ENCODE measurements at places on chromosomes 6 and 20. TPM values are rescaled to one million over a fixed set of nuclear protein-coding genes. Genes with fewer than 3 reads are reported as not detected.
A peak's percentile ranks its signal among the peaks of the same experiment; 100 is the strongest.

The BCLAF1 gene
- 167 TPM for total RNA-seq

The BPIFB4 gene
- not detected for total RNA-seq

The C6orf62 gene
- 89.3 TPM for total RNA-seq

The SMPDL3A gene
- 9.3 TPM for total RNA-seq

The PSMF1 gene
- 187 TPM for total RNA-seq

The TMC2 gene
- total RNA-seq: 0.22 TPM

The FOXP4 gene
- total RNA-seq: 39.2 TPM

The SPATS1 gene
- total RNA-seq: not detected

The NOL4L gene
- total RNA-seq: 39.4 TPM

The HBS1L gene
- total RNA-seq: 83.0 TPM

The POPDC3 gene
- 9.9 TPM for total RNA-seq

The ZKSCAN4 gene
- total RNA-seq: 5.4 TPM

The LPA gene
- 0.36 TPM for total RNA-seq

DNA sequence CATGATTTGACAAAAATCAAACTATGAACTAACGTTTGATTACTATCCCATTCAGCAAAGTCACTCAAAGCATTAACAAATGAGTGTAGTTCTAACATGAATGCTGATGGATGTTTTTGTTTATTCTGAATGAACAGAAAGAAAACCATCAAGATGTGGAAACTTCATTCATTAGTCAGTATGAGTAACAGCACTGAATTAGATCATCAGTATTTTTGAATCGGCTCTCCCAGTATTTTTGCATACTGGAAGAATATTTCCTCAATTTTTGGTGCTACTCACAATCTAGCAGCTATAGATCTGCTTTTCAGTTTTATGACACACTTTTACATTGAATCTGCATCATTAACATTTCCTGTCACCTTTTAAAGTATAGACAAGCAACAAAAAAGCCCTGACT is 63.8 kb upstream of the CD83 start:
- no peak for DNase-seq

GRCh38 chr6:2799936-2800527 is 34.8 kb downstream of the WRNIP1 start:
- no peak for DNase-seq

DNA sequence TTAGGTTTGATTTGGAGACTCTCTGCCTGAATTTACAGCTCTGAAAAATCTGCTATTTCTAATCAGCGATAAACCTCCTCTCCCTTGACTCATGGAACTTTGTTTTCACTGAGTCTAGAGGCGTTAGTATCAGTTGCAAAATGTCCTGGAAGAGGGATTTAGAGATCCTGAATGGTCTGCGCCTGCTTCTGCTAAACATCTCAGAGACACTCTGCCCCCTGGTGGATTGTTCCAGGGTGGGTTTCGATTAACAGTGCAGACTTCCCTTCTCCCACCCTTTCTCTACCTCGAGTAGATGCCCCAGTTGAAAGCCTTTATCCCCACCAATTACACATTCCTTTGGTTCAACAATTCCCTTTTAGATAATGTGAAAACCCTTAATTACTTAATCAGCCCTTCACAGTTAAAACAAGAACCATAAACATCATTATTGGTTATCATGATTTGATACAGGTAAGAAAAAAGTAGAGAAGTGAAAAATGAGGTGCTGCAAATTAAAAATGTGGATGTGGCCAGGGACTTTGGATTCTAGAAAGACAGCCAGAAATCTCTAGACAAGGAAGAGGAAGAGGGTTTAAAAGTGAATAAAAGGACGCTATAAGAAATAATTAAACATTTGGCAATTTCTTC is 5.5 kb downstream of the HTR1B start:
- DNase-seq: peak; percentile 72

DNA sequence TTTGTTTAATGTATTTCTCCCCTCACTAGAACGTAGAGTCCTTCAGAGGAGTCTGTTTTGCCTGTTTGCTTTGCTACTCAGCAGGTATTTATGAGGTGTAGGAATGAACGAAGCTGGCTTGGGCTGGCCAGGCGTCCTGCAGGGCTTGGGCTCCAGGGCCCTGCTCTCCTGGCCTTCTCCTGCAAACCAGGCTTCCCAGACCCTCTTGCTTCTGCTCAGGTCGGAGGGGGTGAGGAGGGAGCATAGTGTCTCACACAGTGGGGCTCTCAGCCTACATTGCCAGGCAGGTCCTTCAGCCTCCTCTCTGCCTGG is 24.6 kb upstream of the MLN start:
- no peak for DNase-seq

DNA sequence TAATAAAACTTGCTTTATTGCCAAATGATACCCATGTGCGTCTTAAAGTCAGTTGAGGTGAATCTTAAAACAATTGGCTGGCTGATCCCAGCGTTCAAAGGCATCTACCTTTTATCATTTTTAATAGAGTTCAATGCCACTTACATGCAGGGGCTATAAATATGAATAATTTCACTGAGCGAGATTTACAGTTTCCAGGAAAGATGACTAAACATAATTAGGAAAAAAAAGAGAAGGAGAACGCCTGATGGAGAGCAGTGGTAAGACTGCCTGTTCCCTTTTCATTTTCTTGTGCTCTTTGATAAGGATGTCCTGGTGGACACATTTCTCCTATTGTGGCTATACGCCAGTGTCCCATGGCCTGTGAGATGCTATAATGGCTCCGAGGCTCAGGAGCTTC is 139.9 kb upstream of the SLC22A23 start:
- no peak for DNase-seq

DNA sequence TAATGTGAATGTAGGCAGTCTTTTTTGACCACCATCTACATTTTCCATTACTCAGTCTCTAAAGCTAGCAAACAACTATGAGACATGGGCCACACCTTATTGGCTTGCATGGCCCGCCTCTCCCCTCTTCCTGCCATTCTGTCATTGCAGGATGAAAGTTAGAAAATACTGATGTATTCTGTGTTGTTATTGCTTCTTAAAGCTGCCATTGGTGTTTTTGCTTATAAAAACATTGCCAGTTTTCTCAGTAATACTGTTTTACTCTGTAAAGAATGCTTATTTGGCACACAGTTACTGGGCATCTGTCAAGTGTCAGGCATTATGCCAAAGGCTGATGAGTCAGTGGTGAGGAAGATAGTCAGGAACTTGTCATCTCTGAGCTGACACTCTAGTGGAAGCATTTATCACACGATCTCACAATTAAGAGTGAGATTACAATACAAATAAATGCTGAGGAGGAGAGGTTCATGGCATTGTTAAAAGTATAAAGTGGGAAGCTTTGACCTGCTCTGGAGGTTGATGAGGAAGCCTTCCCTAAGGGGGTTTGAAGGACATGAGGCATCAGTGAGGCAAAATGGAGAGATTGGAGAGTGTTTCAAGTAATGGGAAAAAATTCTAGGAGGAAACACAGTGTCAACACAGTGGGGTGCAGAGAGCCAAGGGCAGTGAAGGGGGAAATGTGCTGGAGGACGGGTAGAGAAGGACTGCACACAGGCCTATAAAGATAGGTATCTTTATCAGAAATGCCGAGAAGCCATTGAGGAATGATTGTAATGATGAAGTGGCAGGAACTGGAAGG is 14.7 kb downstream of the KLHL32 start:
- DNase-seq: no peak

DNA sequence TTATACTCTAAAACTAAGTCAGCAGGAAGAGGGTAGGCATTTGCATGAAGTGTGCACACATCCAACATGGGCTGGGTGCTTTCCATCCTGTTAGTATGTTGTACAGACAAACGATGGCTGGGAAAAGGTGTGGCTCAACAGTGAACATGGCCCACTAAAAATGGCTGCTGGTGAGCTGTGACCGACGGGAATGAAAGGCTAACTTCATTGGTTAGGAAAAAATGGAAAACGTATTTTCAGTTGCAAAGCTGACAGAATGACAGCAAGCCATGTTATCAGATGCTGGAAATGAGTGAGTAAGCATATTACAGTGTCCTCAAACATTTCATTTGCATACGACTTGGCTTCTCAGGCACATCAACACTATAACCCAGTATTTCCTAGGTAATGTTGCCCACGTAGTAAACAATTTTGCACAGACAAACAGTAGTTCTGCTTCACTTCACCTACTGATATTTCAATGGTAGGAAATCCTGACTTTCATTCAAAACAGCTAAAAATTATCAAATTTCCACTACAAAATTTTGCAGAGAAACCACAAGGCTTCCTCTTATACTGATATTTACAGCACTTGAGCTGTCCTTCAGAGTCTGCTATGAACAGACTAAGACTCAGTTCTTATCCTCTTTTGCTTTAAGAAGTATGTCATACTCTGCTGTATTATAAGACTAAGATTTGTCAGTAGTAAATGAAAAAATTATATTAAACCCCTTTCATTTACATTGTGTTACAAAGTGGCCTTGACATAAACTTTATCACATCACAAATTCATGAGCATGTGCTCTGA is 98.9 kb downstream of the IRF4 start:
- DNase-seq: no peak

- no peak for DNase-seq
Observed at GRCh38 chr6:80268865-80269730, 162.6 kb downstream of the BCKDHB start.

DNA sequence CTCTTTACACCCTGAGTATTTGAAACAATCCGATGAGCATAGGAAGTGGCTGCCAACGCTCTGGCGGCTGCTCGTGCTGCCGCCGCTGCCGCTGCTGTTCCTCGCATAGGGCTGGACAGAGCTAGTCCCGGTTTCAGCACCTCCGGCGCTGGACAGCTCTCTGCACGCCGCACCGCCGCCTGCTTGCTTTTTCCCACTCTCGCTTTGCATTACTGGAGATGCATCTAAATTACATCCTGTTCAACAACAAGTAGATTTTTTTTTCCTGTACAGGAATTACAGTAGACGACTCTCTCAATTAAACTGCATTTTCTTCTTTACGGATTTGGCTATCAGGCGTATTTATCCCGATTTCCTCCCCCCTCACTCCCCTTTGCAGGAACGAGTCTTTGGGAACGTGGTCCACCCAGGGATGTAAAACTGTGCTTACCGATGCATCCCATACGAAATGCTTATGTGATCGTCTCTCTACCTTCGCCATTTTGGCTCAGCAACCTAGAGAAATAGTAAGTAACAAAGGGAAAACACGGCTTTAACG is 563.8 kb downstream of the LMBRD1 start:
- DNase-seq: peak; percentile 79

GRCh38 chr20:8296536-8296935 is 164.5 kb downstream of the PLCB1 start:
- no peak for DNase-seq

GRCh38 chr20:2697768-2698167 is 5.2 kb downstream of the EBF4 start:
- DNase-seq: no peak

- no peak for DNase-seq
Observed at GRCh38 chr20:59938696-59939051, 1.4 kb downstream of the PPP1R3D start.

- no peak for DNase-seq
Observed at GRCh38 chr6:101393829-101394251, 332 bp downstream of the GRIK2 start.
